ENCODE measurements at places on chromosomes 2 and 18. TPM values are rescaled to one million over a fixed set of nuclear protein-coding genes. Genes with fewer than 3 reads are reported as not detected.

Gene WNT10A
- total RNA-seq: not detected

Gene PLCL1
- 0.33 TPM for total RNA-seq

Gene GAREM2
- total RNA-seq: 1.00 TPM

Gene IL36RN
- not detected for total RNA-seq

Gene CABLES1
- total RNA-seq: 137 TPM

Data from melanocyte of skin (primary cell).